ENCODE measurements at places on chromosomes 4 and X. TPM values are rescaled to one million over a fixed set of nuclear protein-coding genes. Genes with fewer than 3 reads are reported as not detected.

- H3K4me1 ChIP-seq = no peaks in the 10 kb centered on the region
- no peak overlapping the region for H3K27ac ChIP-seq
- no peak for DNase-seq
- no peak overlapping the region for H3K4me3 ChIP-seq
- H3K36me3 ChIP-seq = no peaks in the 10 kb centered on the region
- H3K27me3 ChIP-seq = peaks cover 1% of the 10 kb centered on the region
These were observed 48.2 kb downstream of the SPINK2 start for GRCh38 chr4:56773346-56773745.

DNA sequence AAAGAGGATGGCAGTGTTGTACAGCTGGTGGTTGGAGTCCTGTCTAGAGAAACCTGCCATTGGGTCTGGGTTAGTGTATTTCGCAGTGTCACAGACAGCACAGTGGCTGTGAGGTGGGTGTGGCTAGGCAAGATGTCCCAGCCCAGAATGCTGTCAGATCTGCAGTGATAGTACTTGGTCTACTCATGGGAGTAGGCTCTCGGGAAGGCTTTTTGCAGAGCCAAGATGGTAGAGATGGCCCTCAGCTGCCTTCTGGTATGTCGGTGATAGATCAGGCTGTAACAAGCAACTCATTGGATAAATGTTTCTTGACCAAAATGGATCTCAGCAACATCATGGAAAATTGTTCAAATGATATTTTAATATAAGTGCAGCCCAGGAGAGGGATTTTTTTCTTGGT lies 84.3 kb upstream of the WDR1 start:
- no peaks in the 10 kb centered on the region for H3K4me1 ChIP-seq
- DNase-seq = no peak
- no peaks in the 10 kb centered on the region for H3K36me3 ChIP-seq
- no peak overlapping the region for H3K27ac ChIP-seq
- no peak overlapping the region for H3K4me3 ChIP-seq
- peaks cover 2% of the 10 kb centered on the region for H3K27me3 ChIP-seq

- H3K27ac ChIP-seq = no peak overlapping the region
- H3K4me3 ChIP-seq = no peak overlapping the region
- H3K27me3 ChIP-seq = no peaks in the 10 kb centered on the region
- no peak for DNase-seq
These were observed 764.1 kb downstream of the STIM2 start for GRCh38 chr4:27624749-27625148.

- H3K4me1 ChIP-seq = peaks cover 37% of the 10 kb centered on the region
- peaks cover 5% of the 10 kb centered on the region for H3K36me3 ChIP-seq
- DNase-seq = no peak
These were observed 91.3 kb upstream of the DCLK2 start for GRCh38 chr4:149986917-149987316.

The FAT1 gene
- total RNA-seq = 0.03 TPM

- H3K4me3 ChIP-seq = no peak overlapping the region
- no peak overlapping the region for H3K27ac ChIP-seq
- H3K27me3 ChIP-seq = no peaks in the 10 kb centered on the region
- H3K36me3 ChIP-seq = no peaks in the 10 kb centered on the region
These were observed 84.8 kb downstream of the TMEM144 start for GRCh38 chr4:158295053-158295452.

DNA sequence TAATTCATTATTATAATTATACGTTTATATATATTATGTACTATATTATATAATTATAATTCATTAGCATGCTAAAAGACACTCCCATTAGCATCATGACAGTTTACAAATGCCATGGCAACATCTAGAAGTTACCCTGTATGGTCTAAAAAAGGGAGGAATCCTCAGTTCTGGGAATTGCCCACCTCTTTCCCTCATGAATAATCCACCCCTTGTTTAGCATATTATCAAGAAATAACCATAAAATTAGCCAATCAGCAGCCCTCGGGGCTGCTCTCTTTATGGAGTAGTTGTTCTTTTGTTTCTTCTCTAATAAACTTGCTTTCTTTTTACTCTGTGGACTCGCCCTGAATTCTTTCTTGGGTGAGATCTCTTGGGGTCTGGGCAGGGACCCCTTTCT lies 42.8 kb upstream of the SLC10A7 start:
- no peak overlapping the region for H3K27ac ChIP-seq
- H3K4me1 ChIP-seq = no peaks in the 10 kb centered on the region

GRCh38 chr4:89995814-89996213 lies 101.2 kb downstream of the MMRN1 start:
- H3K4me3 ChIP-seq = no peak overlapping the region
- no peaks in the 10 kb centered on the region for H3K4me1 ChIP-seq
- peaks cover 14% of the 10 kb centered on the region for H3K27me3 ChIP-seq
- H3K36me3 ChIP-seq = no peaks in the 10 kb centered on the region
- no peak for DNase-seq
- no peak overlapping the region for H3K27ac ChIP-seq

- no peak overlapping the region for H3K27ac ChIP-seq
- DNase-seq = no peak
- no peaks in the 10 kb centered on the region for H3K4me1 ChIP-seq
- no peaks in the 10 kb centered on the region for H3K27me3 ChIP-seq
- peaks cover 3% of the 10 kb centered on the region for H3K36me3 ChIP-seq
These were observed 41.3 kb upstream of the PPP2R2C start for GRCh38 chr4:6513678-6514077.

GRCh38 chr4:184529283-184529682 lies 54.9 kb upstream of the IRF2 start:
- no peak overlapping the region for H3K4me3 ChIP-seq
- peaks cover 18% of the 10 kb centered on the region for H3K4me1 ChIP-seq
- no peak overlapping the region for H3K27ac ChIP-seq
- H3K27me3 ChIP-seq = peaks cover 2% of the 10 kb centered on the region
- no peak for DNase-seq
- H3K36me3 ChIP-seq = peaks cover 23% of the 10 kb centered on the region

DNA sequence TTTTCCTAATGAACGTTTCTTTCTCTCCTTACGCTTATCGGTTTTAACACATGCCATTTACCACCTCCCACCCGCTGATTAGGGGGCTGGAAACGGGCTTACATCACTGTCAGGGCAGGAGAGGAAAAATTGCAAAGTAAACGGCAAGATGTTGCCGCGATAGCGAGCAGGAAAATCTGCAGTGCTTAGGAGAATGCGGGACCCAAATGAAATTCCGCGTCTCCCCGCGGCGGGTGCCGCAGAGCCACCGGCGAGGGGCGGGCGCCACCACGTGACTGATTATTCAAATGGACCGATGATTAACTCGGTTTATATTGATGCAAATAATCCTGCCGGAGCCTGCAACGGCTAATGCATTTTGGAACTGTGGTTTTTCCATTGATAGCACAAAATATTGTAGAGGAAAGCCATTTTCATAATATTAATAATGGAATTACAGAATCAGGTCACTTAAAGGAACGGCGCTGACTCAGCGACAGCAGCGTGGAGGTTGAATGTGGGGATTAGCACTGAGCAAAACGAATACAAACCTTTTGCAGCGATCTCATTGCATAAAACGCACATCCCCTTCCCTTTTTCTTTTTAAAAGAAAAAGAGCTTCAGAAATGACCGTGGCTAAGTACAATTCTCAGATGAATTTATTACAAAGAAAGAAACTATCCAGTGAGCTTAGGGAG lies 224.2 kb downstream of the STIM2 start:
- peaks cover 2% of the 10 kb centered on the region for H3K4me1 ChIP-seq
- DNase-seq = no peak
- no peak overlapping the region for H3K4me3 ChIP-seq
- H3K27me3 ChIP-seq = peaks cover 34% of the 10 kb centered on the region
- H3K27ac ChIP-seq = no peak overlapping the region
- H3K36me3 ChIP-seq = no peaks in the 10 kb centered on the region

GRCh38 chrX:44247468-44247867 lies 96.0 kb downstream of the EFHC2 start:
- no peak overlapping the region for H3K4me3 ChIP-seq
- no peak overlapping the region for H3K27ac ChIP-seq

The ADAMTS3 gene
- total RNA-seq = not detected

DNA sequence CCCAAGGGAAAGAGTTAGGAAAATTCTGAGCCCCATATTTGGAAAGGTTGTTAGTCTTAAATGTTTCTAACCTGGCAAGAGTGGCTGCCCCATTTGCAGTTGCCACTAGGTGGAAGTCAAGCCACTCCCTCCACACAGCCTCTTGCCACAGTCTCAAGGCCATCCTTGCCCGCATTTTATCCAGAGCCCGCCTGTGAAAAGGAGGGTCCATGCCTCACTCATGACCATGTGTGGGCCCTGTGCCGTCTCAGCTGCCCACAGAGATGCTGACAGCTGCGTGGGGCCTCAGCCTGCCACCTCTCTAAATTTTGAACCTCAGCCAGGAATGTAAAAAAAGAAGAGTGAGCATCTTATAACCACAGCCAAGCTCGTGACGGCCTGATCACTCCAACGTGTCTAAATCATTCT lies 201.5 kb upstream of the FAM241A start:
- H3K4me3 ChIP-seq = no peak overlapping the region
- H3K4me1 ChIP-seq = no peaks in the 10 kb centered on the region
- H3K27ac ChIP-seq = no peak overlapping the region
- no peaks in the 10 kb centered on the region for H3K36me3 ChIP-seq
- no peaks in the 10 kb centered on the region for H3K27me3 ChIP-seq

GRCh38 chr4:97662133-97662532 lies 481.1 kb downstream of the STPG2 start:
- no peak overlapping the region for H3K27ac ChIP-seq
- no peaks in the 10 kb centered on the region for H3K36me3 ChIP-seq
- no peaks in the 10 kb centered on the region for H3K4me1 ChIP-seq
- H3K4me3 ChIP-seq = no peak overlapping the region
- no peaks in the 10 kb centered on the region for H3K27me3 ChIP-seq

GRCh38 chr4:113540859-113541258 lies 220.7 kb downstream of the CAMK2D start:
- no peaks in the 10 kb centered on the region for H3K27me3 ChIP-seq
- no peak for DNase-seq
- peaks cover 18% of the 10 kb centered on the region for H3K4me1 ChIP-seq
- no peak overlapping the region for H3K4me3 ChIP-seq

- DNase-seq = no peak
- no peaks in the 10 kb centered on the region for H3K27me3 ChIP-seq
- no peaks in the 10 kb centered on the region for H3K36me3 ChIP-seq
- no peak overlapping the region for H3K4me3 ChIP-seq
- no peaks in the 10 kb centered on the region for H3K4me1 ChIP-seq
These were observed 278.5 kb downstream of the EPHA5 start for GRCh38 chr4:65391814-65392213.

The HHIP gene
- not detected for total RNA-seq

GRCh38 chrX:68345025-68345424 lies 88.3 kb downstream of the OPHN1 start:
- DNase-seq = no peak
- no peaks in the 10 kb centered on the region for H3K27me3 ChIP-seq
- no peak overlapping the region for H3K4me3 ChIP-seq
- no peak overlapping the region for H3K27ac ChIP-seq

- no peak overlapping the region for H3K4me3 ChIP-seq
- no peak overlapping the region for H3K27ac ChIP-seq
- no peaks in the 10 kb centered on the region for H3K27me3 ChIP-seq
- H3K36me3 ChIP-seq = peaks cover 37% of the 10 kb centered on the region
These were observed 108.4 kb downstream of the ANTXR2 start for GRCh38 chr4:79964400-79965211.

DNA sequence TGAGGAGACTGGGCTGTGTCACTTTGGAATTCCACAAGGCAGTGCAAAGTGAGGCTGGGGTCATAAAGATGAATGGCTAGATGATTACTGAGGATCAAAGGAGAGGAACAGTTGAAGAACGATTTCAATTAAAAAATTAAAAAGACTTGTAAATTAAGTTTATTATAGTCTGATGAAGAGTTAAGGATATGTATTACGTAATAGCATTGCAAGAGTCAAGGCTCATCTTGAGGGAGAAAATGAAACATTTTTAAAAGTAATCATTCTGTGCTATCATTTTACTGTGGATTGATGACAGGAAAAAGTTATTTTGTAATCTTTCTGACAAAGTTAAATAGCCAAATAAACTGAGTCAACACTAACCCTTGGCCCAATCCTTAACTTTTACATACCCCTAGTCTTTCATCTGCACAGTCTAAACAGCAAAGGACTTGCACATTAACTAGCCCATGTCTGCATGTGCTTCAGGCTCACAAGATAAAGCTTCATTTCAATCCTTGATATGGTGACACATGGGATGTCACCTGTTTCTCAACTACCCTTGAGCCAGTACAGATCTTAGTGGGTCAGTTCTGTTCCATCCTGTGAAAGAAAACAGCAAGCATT lies 465.5 kb upstream of the CTSO start:
- no peaks in the 10 kb centered on the region for H3K36me3 ChIP-seq
- no peak overlapping the region for H3K4me3 ChIP-seq
- no peaks in the 10 kb centered on the region for H3K4me1 ChIP-seq
- no peak for DNase-seq

DNA sequence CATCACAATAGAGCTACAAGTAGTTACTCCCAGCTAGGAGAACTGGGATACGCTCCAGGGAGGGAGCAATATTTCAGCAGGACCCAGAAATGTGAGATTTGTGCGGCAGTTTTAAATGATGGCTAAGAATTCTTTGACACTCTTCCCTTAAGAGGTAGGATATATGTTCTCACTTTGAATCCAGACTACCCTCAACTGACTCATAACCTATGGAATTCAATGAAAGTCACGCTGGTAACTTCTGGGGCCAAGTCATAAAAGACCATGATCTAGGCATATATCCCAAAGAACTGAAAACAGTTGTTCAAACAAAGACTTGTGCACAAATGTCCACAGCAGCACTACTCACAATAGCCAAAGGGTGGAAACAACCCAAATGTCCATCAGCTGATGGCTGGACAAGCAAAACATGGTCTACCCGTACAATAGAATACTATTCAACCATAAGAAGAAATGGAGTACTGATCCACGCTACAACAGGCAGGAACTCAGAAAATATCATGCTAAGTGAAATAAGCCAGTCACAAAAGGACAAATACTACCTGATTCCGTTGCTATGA lies 10.5 kb downstream of the CD99L2 start:
- no peaks in the 10 kb centered on the region for H3K27me3 ChIP-seq
- DNase-seq = no peak
- no peak overlapping the region for H3K4me3 ChIP-seq
- no peaks in the 10 kb centered on the region for H3K36me3 ChIP-seq
- peaks cover 2% of the 10 kb centered on the region for H3K4me1 ChIP-seq

DNA sequence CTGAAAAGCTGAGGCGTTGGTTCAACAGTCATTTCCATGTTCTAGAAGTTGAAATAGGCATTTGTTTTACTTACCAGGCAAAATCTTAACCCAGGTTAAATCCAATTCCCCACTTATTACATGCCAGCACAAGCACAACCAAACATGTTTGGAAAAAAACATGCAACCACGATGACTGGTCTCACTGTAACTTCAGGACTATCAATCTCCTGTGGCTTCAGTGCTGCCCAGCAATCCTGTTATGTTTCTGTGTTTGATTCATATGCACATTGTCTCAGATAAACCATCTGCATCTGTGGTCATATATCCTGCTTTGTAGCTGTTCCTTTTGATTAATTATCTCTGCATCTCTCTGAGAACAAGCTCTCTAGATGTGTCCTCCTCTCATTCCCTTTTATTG lies 28.3 kb downstream of the PRDM8 start:
- H3K4me1 ChIP-seq = no peaks in the 10 kb centered on the region
- DNase-seq = no peak
- no peaks in the 10 kb centered on the region for H3K36me3 ChIP-seq
- H3K27me3 ChIP-seq = peaks cover 36% of the 10 kb centered on the region
- no peak overlapping the region for H3K27ac ChIP-seq

Measured in activated CD4-positive, alpha-beta memory T cell treated with anti-CD3 and anti-CD28 coated beads, Interleukin-2, amount 10 ng/mL, durations not matched to agents 7 days and 5 days (primary cell).